ENCODE measurements at places on chromosomes 5 and 9.

GRCh38 chr9:131125038-131125287, 423 bp upstream of the NUP214 start:
- DNase-seq, result no peak

- no peak for DNase-seq
Measured at GRCh38 chr5:115888027-115888426, 46.3 kb downstream of the AP3S1 start.

DNA sequence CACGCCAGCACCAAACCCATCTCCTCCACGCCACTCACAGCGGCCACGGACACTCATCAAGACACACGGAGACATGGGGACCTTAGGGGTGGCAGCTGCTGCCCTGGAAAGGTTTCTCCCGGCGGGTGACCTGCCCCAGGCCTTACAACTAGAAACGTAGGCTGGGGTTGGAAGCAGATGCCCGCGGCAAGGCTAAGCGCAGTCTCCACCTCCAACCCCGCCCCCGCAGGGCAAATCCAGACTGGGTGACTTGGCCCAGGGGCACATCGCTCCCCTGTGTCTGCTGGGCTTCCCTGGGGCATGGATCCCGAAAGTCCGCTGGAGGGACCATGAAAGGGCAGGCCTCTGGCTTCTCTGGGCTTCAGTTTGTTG, 12.0 kb upstream of the ASS1 start:
- no peak for DNase-seq

DNA sequence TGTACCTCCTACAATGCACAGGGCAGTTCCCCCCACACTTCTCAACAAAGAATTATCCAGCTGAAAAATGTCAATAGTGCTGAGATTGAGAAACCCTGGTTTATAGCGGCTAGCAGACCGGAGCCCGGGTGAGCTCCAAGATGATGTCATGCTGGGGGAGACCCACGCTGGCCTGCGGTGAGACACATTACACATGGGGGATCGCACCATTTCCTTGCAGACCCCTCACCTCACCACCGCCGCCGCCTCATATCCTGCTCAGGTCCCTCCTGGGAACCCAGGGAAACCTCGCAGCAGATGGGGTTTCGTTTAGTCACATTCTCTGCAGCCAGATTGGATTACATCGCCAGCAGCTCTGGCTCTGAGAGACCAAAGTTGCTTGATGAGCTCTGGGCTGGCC, 14.7 kb upstream of the TNC start:
- DNase-seq, result no peak

GRCh38 chr5:153629027-153629895, 138.8 kb downstream of the GRIA1 start:
- DNase-seq, result no peak

DNA sequence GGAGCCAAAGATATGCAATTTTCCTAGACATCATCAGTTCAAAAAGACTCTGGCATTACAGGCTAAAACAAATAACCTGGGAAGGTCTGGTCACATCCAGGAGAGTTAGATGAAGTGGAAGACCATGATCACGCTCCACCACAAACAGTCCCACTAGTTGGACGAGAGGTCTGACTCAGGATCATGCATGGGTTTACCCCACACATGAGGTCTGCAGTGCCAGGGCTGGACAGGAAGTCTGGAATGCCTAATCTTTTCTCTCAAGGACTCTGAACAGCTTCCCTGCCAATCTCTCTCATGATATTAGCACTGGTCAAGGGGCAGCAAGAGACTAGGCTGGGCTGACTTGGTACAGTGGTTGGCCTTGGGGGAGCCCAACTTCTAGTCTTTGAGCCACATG, 7.1 kb downstream of the PRUNE2 start:
- DNase-seq, result no peak

DNA sequence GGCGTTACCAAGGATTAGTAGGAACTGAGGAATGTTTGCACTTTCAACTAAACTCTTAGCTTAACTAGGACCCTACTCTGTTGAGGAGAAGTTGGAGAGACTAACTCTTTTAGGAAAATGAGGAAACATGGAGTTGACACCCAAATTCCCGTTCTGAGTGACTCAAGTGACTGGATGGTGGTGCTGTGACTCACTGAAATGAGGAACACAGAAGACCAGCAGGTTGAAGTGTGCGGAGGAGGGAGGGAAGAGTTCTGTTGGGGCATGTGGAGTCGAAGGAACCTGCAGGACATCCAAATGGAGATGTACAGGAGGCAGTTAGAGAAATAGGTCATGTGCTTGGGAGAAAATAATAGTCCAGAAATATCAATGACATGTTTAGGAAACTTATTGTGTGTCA, 8.2 kb downstream of the HEXB start:
- DNase-seq, result no peak

- no peak for DNase-seq
Measured at GRCh38 chr5:136053336-136054141, 24.8 kb downstream of the TGFBI start.

- DNase-seq, result no peak
Measured at GRCh38 chr5:79030663-79031484, 38.6 kb downstream of the DMGDH start.

DNA sequence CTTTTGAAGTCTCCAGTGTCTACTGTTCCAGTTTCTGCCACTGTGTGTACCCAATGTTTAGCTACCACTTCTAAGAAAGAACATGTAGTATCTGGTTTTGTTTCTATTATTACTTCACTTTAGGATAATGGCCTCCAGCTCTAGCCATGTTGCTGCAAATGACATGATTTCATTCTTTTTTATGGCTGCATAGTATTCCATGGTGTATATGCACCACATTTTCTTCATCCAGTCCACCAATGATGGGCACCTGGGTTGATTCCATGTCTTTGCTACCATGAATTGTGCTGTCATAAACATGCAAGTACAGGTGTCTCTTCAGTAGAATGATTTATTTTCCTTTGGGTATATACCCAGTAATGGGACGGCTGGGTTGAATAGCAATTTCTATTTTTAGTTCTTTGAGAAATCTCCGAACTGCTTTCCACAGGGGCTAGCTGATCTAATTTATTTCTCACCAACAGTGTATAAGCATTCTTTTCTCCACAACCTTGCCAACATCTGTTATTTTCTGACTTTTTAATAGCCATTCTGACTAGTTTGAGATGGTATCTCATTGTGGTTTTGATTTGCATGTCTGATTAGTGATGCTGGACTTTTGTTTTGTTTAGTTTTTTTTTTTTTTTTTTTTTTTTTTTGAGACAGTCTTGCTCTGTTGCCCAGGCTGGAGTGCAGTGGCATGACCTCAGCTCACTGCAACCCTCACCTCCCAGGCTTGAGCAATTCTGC, 68.9 kb downstream of the WDR41 start:
- no peak for DNase-seq

- no peak for DNase-seq
Measured at GRCh38 chr5:124806373-124807077, 60.1 kb upstream of the ZNF608 start.

DNA sequence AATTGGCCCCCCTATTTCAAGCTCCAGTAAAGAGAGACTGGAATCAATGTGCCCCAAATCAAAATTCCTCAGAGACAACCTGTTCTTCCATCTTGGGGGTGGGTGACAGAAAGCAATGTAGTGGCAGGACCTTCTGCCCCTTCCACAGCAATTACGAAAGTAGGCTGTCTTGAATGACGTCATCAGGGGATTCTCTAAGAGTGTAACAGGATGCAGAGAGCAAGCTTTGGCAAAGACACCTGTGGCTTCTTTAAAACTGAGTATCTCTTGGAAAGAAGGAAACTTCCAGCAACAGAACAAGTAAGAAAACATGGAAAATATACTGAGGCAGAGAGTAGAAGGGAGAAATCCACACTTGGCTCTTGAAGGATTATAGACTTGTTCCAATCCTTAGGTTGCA, 247.6 kb upstream of the PDE4D start:
- no peak for DNase-seq

- no peak for DNase-seq
Measured at GRCh38 chr9:77729177-77729576, 81.1 kb upstream of the GNA14 start.

DNA sequence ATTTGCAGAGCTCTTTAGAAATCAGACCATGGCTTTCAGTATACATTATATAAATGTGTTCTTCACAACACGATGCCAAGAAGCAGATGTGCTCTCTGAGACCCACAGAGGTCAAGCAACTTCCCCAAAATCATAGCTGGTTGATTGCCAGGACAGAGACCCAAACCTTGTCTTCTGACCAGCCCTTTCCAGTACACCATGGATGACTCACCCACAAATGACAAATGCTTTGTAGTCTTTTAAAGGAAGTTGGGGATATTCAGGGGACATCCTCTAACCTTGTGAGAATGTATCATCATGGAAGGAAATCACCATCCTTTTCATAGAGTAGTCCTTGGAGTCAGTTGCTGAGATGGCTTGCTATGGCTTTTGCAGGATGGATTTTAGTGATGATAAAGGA, 30.1 kb downstream of the ZNF462 start:
- DNase-seq, result no peak

DNA sequence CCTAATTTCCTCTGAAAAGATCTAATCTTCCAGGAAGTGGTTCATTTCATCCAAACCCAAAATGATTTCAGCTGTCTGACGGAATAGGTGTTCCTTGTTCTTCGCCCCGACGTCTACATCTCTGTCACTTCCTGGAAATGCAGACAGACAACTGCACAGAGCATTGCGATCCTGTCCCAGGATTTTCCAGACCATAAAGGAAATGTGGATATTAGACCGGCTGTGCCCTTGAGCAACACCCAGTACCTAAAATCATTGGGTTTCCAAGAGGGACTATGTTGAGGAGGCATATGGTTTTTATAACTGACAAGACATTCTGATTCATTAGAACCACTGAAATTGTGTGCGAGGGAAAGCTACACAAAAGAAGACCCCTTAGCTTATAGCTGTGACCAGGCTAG, 74.2 kb downstream of the MSX2 start:
- DNase-seq, result no peak

GRCh38 chr9:106769331-106769730, 93.6 kb upstream of the ZNF462 start:
- DNase-seq, result no peak
